ENCODE measurements at places on chromosomes 6 and 20. TPM values are rescaled to one million over a fixed set of nuclear protein-coding genes. Genes with fewer than 3 reads are reported as not detected.
A peak's percentile ranks its signal among the peaks of the same experiment; 100 is the strongest.

DNA sequence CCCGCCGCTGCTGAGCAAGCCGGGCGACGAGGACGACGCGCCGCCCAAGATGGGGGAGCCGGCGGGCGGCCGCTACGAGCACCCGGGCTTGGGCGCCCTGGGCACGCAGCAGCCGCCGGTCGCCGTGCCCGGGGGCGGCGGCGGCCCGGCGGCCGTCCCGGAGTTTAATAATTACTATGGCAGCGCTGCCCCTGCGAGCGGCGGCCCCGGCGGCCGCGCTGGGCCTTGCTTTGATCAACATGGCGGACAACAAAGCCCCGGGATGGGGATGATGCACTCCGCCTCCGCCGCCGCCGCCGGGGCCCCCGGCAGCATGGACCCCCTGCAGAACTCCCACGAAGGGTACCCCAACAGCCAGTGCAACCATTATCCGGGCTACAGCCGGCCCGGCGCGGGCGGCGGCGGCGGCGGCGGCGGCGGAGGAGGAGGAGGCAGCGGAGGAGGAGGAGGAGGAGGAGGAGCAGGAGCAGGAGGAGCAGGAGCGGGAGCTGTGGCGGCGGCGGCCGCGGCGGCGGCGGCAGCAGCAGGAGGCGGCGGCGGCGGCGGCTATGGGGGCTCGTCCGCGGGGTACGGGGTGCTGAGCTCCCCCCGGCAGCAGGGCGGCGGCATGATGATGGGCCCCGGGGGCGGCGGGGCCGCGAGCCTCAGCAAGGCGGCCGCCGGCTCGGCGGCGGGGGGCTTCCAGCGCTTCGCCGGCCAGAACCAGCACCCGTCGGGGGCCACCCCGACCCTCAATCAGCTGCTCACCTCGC is 1.5 kb downstream of the ARID1B start:
- H3K36me3 ChIP-seq: no peaks in the 10 kb centered on the region
- H3K27me3 ChIP-seq: no peaks in the 10 kb centered on the region
- DNase-seq: peak; percentile 46
- no peak overlapping the region for H3K27ac ChIP-seq

Gene SLC17A3
- not detected for polyA plus RNA-seq

Gene OOEP
- not detected for polyA plus RNA-seq

GRCh38 chr20:18633411-18633810 is 45.6 kb downstream of the DTD1 start:
- no peak for DNase-seq
- H3K4me1 ChIP-seq: no peaks in the 10 kb centered on the region
- peaks cover 13% of the 10 kb centered on the region for H3K36me3 ChIP-seq
- H3K27me3 ChIP-seq: no peaks in the 10 kb centered on the region
- no peak overlapping the region for H3K27ac ChIP-seq

GRCh38 chr20:6838181-6838826 is 70.8 kb downstream of the BMP2 start:
- no peak for DNase-seq
- H3K27ac ChIP-seq: no peak overlapping the region
- no peak overlapping the region for H3K4me3 ChIP-seq
- peaks cover 6% of the 10 kb centered on the region for H3K27me3 ChIP-seq
- no peaks in the 10 kb centered on the region for H3K4me1 ChIP-seq

- no peaks in the 10 kb centered on the region for H3K27me3 ChIP-seq
- no peaks in the 10 kb centered on the region for H3K4me1 ChIP-seq
- DNase-seq: no peak
- no peak overlapping the region for H3K4me3 ChIP-seq
Measured at GRCh38 chr6:87633851-87634250, 43.9 kb downstream of the ORC3 start.

DNA sequence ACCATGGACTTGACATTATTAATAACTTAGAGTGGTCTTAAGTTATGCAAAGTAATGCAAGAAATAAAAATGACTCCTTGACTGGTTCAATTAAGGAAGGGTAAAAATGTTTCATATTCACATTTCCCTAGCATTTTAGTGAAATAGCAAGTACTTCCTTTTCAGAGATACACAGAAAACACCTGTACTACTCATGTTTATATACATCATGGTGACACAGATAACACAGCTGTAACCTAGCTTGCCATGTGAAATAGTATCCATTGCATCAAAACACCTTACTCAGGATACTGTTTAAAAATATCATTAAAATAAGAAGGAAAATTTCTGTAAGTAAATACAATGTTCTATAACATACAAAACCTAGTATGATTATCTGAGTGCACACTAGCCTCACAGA is 102.4 kb downstream of the AHI1 start:
- no peaks in the 10 kb centered on the region for H3K27me3 ChIP-seq
- no peak for DNase-seq
- H3K36me3 ChIP-seq: no peaks in the 10 kb centered on the region
- H3K4me3 ChIP-seq: no peak overlapping the region

DNA sequence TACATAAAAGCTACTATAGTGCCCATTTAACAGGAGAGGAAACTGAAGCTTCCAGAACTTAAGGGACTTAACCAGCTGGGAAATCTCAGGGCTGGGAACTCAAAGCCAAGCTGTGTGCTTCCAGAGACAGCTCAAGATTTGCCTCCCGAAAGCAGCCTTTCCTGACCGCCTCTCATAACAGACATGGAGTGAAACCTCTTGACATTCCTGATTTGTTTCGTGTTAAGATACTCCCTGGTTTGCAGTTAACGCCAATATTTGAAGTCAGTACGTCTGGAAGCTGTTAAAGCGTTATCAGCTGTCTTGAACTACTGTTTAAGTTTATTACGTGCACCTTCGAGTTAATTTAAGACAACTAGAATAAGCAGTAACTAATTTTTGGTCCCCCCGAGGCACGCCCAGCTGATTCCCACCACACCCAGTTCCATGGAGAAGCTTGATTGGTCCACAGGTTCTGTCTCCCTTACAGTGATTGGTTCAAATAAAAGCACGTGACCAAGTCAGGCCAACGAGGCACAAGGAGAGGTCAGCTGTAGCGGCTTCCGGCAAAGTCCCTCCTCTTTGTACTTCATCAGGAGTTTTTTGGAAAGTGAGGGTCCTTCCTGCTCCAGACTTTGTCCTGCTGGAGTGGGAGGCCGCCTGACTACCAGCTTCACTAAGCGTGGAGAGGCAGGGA is 8.9 kb upstream of the TCP11 start:
- H3K4me1 ChIP-seq: no peaks in the 10 kb centered on the region
- no peak for DNase-seq
- H3K27me3 ChIP-seq: peaks cover 16% of the 10 kb centered on the region
- no peak overlapping the region for H3K4me3 ChIP-seq
- no peaks in the 10 kb centered on the region for H3K36me3 ChIP-seq
- H3K27ac ChIP-seq: no peak overlapping the region

GRCh38 chr6:162917506-162917905 is 189.7 kb downstream of the PACRG start:
- H3K27ac ChIP-seq: no peak overlapping the region
- H3K4me1 ChIP-seq: no peaks in the 10 kb centered on the region
- H3K27me3 ChIP-seq: no peaks in the 10 kb centered on the region
- DNase-seq: no peak
- no peaks in the 10 kb centered on the region for H3K36me3 ChIP-seq

Gene PRR18
- not detected for polyA plus RNA-seq

DNA sequence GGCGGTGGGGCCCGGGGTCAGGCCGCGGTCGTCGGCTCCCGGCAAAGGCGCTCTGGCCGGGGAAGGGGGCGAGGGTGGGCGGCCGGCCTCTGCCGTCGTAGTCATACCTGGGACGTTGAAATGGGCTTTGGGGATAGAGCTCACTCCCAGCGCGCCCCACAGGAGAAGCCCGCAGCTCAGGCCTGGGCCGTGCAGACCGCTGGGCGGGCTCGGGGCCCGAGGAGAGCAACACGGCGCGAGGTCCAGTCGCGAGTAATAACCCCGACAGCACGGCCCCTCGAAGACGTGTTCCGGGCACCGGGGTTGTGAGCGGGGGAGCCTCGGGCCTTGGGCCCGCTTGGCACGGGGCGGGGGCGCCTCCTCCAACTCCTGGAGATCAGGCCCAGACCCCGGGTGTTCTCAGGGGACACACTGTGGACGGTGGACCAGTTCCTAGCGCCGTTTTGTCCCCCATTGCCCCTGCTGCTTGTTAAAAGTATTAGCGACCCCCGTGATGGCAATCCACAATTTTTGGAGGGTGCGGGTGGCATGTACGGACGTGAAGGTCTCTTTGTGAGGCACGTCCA is 10.9 kb downstream of the FOXC1 start:
- H3K4me3 ChIP-seq: no peak overlapping the region
- H3K4me1 ChIP-seq: peaks cover 12% of the 10 kb centered on the region
- DNase-seq: no peak
- H3K27ac ChIP-seq: no peak overlapping the region
- H3K36me3 ChIP-seq: peaks cover 18% of the 10 kb centered on the region

Gene BHLHE23
- not detected for polyA plus RNA-seq

DNA sequence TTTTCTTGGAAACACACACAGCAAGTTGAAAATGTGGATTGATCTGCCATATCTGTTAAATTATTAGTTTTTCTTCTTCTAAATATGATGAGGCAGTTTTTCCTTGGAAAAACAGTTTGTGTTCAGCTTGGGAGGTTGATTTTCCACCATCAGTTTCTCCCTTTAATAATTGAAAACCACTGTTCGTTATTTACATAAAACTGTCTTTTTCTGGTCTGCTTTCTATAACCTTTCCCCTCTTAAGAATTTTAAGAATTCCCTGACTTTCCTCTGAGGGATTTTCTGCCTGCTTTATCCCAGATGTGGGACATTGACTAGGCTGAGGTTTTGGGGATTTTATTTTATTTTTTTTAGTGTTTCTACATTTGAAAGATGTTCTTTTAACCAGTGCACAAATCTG is 27.2 kb downstream of the DSE start:
- no peaks in the 10 kb centered on the region for H3K27me3 ChIP-seq
- no peak overlapping the region for H3K27ac ChIP-seq
- peaks cover 10% of the 10 kb centered on the region for H3K36me3 ChIP-seq
- H3K4me3 ChIP-seq: no peak overlapping the region
- peaks cover 31% of the 10 kb centered on the region for H3K4me1 ChIP-seq

- no peak overlapping the region for H3K27ac ChIP-seq
- H3K27me3 ChIP-seq: no peaks in the 10 kb centered on the region
- no peaks in the 10 kb centered on the region for H3K36me3 ChIP-seq
- DNase-seq: no peak
- no peak overlapping the region for H3K4me3 ChIP-seq
Measured at GRCh38 chr6:68718385-68719073, 83.4 kb downstream of the ADGRB3 start.

Gene TPBG
- polyA plus RNA-seq: not detected

- DNase-seq: no peak
- H3K27me3 ChIP-seq: peaks cover 12% of the 10 kb centered on the region
- no peaks in the 10 kb centered on the region for H3K4me1 ChIP-seq
- H3K4me3 ChIP-seq: no peak overlapping the region
- H3K36me3 ChIP-seq: no peaks in the 10 kb centered on the region
Measured at GRCh38 chr6:134071846-134072245, 19.4 kb upstream of the SLC2A12 start.

GRCh38 chr6:118054082-118054481 is 147.0 kb downstream of the SLC35F1 start:
- no peaks in the 10 kb centered on the region for H3K4me1 ChIP-seq
- DNase-seq: no peak
- no peaks in the 10 kb centered on the region for H3K36me3 ChIP-seq

DNA sequence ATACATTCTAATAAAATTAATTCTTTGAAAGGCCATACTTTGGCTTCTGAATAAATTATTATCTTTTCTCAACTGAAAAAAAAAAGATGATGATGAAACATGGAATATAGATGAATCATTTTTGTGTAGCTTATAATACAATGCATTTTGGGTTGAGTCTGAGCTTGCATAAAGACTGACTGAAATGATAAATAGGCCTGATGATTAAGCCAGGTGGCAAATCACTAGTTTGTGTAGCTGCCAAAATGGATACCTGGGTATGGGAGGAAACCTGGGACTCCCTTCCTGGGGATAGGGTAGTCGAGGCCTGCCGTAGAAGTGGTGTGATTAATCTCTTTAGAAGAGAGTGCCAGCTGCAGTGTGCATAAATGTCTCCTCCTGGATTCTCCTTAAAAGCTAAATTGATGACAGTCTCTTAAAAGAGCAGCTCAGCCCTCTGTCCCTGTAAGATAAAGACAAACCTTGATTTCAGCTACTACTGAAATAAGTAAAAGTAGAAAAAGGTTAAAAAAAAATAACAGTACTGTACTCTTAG is 275.1 kb downstream of the GRIK2 start:
- H3K4me3 ChIP-seq: no peak overlapping the region
- no peak for DNase-seq
- no peak overlapping the region for H3K27ac ChIP-seq
- no peaks in the 10 kb centered on the region for H3K36me3 ChIP-seq
- no peaks in the 10 kb centered on the region for H3K27me3 ChIP-seq
- no peaks in the 10 kb centered on the region for H3K4me1 ChIP-seq

Gene CFAP61
- polyA plus RNA-seq: not detected

GRCh38 chr20:51106011-51106410 is 83.1 kb upstream of the KCNG1 start:
- no peak overlapping the region for H3K27ac ChIP-seq
- no peaks in the 10 kb centered on the region for H3K36me3 ChIP-seq
- no peak overlapping the region for H3K4me3 ChIP-seq
- H3K4me1 ChIP-seq: peaks cover 32% of the 10 kb centered on the region
- H3K27me3 ChIP-seq: peaks cover 7% of the 10 kb centered on the region

- H3K4me1 ChIP-seq: no peaks in the 10 kb centered on the region
- DNase-seq: no peak
- H3K27me3 ChIP-seq: no peaks in the 10 kb centered on the region
- no peak overlapping the region for H3K4me3 ChIP-seq
- H3K27ac ChIP-seq: no peak overlapping the region
Measured at GRCh38 chr6:75947935-75948334, 124.5 kb downstream of the IMPG1 start.

Gene CLVS2
- not detected for polyA plus RNA-seq

Gene CALHM4
- polyA plus RNA-seq: not detected

GRCh38 chr6:49342410-49342809 is 120.6 kb downstream of the MMUT start:
- no peaks in the 10 kb centered on the region for H3K27me3 ChIP-seq
- no peak overlapping the region for H3K4me3 ChIP-seq

- H3K27me3 ChIP-seq: no peaks in the 10 kb centered on the region
- H3K36me3 ChIP-seq: no peaks in the 10 kb centered on the region
- H3K27ac ChIP-seq: no peak overlapping the region
Measured at GRCh38 chr6:31610968-31611367, 4.1 kb upstream of the AIF1 start.

GRCh38 chr6:41439524-41440418 is 104.4 kb downstream of the NCR2 start:
- H3K27me3 ChIP-seq: peaks cover 8% of the 10 kb centered on the region
- peaks cover 48% of the 10 kb centered on the region for H3K4me1 ChIP-seq
- peak overlapping the region; percentile 83 for H3K27ac ChIP-seq
- H3K4me3 ChIP-seq: peak overlapping the region; percentile 53
- DNase-seq: peak; percentile 58
- no peaks in the 10 kb centered on the region for H3K36me3 ChIP-seq

Gene GABRR1
- not detected for polyA plus RNA-seq

DNA sequence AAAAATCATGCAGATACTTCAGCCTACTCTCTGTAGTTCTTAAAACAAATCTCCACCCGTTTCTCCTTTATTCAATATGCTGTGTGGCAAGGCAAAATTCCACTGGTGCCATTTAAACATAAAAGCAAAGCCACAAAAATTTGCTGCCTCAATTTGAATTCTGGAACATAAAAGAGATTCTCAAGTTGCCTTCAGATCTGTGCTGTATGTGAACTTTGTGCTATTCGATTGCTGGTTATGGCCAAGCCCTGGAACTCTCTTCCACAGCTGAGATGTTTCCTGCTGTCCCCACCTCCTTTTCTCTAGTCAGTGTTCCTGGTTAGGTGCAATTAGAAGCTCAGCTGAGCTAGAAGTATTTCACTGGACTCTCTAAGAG is 395.3 kb upstream of the BTBD3 start:
- H3K36me3 ChIP-seq: no peaks in the 10 kb centered on the region
- no peak overlapping the region for H3K4me3 ChIP-seq
- no peaks in the 10 kb centered on the region for H3K27me3 ChIP-seq

GRCh38 chr6:108133594-108134179 is 32.1 kb upstream of the NR2E1 start:
- peaks cover 7% of the 10 kb centered on the region for H3K36me3 ChIP-seq
- peak overlapping the region; percentile 89 for H3K4me3 ChIP-seq
- H3K27ac ChIP-seq: no peak overlapping the region
- H3K4me1 ChIP-seq: peaks cover 19% of the 10 kb centered on the region
- no peak for DNase-seq
- peaks cover 85% of the 10 kb centered on the region for H3K27me3 ChIP-seq

Measured in naive B cell (primary cell).